PC-3 (cell line): ENCODE measurements at places on chromosomes 16 and 17. TPM values are rescaled to one million over a fixed set of nuclear protein-coding genes. Genes with fewer than 3 reads are reported as not detected.
A peak's percentile ranks its signal among the peaks of the same experiment; 100 is the strongest.

The TMEM186 gene
- total RNA-seq: 5.8 and 7.4 TPM in 2 replicates

The LDHD gene
- total RNA-seq: 3.1 and 3.7 TPM in 2 replicates

The TAT gene
- not detected in 2 replicates for total RNA-seq

The SOX8 gene
- total RNA-seq: 0.47 and 0.92 TPM in 2 replicates

DNA sequence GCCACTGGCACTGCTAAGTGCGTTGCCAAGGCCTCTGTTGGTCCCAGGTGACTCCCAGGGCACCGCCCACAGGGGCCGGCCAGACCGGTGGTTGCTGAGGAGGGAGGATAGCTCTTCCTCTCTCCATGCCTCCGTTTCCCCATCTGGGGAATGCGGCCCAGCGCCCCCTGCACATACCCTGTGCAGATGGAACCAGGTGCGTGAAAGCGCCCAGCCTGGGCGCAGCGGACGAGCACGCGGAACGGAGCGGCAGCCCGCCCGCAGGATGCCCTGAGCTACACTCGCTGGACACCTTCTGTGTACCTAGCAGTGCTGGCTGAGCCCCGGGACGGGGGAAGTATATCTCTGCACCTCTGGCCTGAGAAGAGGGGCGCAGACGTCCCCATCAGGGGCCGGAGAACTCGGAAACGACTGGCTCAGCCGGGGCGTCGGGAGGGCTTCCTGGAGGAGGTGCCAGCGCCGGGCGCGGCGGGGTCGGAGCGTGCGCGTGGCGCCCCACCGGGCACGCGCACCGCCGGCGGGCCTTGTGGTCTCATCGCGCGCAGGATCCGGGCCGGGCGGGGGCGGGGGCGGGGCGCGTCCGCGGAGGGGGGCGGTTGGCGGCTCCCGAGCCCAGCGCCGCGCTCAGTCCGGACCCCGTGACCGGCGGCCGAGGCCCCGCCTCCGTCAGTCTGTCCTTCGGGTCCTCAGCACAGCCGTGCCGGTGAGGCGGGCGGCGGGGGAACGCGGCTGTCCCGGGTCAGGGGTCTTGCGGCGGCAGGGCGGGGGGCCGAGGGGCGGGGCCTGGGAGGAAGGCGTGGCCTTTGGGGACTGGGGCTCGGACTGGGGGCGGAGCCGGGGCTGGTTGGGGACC is at the start of the genes CCDC78 and HAGHL:
Gene CCDC78 (minus strand): TSS at position 6 of the 853 bp plus-strand sequence. CDS start 76 bp downstream, outside the sequence.
Gene HAGHL (plus strand): TSS at position 669 of the 853 bp plus-strand sequence. CDS start 404 bp downstream, outside the sequence.
- peak; percentile 53 for DNase-seq

- DNase-seq: peak; percentile 98
These were observed 53.6 kb downstream of the WNT3 start for GRCh38 chr17:46764709-46765401.

DNA sequence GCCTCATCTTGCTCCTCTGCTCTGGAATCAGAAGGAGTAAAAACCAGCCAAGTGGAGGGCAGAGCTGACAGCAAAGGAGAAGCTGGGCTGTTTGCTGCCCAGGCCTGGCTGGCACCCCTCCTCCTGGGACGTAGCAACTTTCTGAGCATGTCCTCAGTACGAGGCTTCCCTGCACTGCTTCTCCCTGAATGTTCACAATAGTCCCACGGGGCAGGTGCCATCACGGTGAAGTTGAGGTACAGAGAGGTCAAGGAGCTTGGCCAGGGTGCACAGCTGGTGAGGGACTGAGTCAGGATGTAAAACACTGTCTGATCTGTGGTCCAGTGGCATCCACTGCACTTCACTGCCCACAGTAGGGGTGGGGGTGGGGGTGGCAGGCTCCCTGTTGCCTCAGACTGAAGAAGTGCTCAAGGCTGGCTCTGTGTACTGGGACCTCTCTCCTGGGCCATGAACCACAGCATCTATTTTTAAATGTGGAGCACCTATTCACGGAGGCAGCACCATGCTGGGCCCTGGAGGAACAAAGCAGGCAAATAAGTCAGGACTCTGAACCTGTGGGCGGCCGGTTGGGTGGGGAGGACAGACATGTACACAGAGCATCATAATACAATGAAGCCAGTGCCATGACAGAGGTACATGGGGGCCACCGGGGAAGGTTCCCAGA is 369.5 kb downstream of the SEC14L1 start:
- DNase-seq: no peak

DNA sequence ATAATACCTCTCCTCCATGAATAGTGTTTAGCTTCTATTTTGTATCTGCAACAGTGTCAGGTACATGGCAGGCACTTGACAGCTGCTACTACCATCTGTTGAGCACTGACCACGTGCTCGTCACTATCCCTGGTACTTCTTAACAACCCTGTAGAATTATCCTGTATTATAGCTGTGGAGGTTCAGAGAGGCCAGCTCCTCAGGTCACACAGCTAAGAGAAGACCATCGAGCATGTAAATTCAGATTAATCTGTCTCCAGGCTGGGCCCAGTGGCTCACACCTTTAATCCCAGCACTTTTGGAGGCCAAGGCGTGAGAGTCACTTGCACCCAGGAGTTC is 26.3 kb downstream of the WSB1 start:
- DNase-seq: no peak

GRCh38 chr17:43916385-43916784 is 9.0 kb upstream of the MPP2 start:
- no peak for DNase-seq

GRCh38 chr16:2157480-2158261 is 2.1 kb downstream of the TRAF7 start:
- no peak for DNase-seq
